Putamen (tissue), 1 donor: ENCODE measurements at places on chromosomes 11 and 22.

GRCh38 chr11:75664389-75664788, 4.4 kb downstream of the MAP6 start:
- DNase-seq: no peak

- no peak for DNase-seq
Measured at GRCh38 chr11:78112582-78113275, 26.7 kb downstream of the ALG8 start.

DNA sequence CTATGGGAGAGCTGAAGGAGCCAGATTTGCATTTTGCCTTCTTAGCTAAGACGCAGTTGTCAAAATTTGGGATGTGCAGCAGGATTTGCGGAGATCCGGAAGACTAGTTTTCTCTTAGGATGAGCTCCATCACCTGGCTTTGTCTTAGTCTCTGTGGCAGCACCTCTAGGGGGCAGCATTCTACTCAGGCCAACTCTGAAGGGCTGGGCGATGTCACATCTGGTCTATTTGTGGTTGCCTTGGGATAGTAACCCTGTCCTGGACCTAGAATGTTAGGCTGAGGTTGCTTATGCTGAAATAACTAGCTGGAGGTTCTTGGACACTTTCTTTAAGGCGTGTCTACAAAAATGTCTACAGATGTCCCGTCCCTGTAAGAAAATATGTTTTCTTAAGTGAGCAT, 116.2 kb downstream of the FAT3 start:
- DNase-seq: no peak

GRCh38 chr22:45535290-45535689, 32.6 kb downstream of the FBLN1 start:
- no peak for DNase-seq

GRCh38 chr11:65221026-65221425, 39.3 kb downstream of the CAPN1 start:
- no peak for DNase-seq

GRCh38 chr11:17475666-17476316, 854 bp downstream of the ABCC8 start:
- DNase-seq: no peak

GRCh38 chr22:40679249-40679963, at the start of gene MCHR1:
TSS of gene MCHR1 (plus strand) at chr22:40679484. CDS start at chr22:40679653, 169 bp downstream.
- DNase-seq: no peak

- no peak for DNase-seq
Measured at GRCh38 chr11:43579919-43580276, 100.6 kb upstream of the HSD17B12 start.

DNA sequence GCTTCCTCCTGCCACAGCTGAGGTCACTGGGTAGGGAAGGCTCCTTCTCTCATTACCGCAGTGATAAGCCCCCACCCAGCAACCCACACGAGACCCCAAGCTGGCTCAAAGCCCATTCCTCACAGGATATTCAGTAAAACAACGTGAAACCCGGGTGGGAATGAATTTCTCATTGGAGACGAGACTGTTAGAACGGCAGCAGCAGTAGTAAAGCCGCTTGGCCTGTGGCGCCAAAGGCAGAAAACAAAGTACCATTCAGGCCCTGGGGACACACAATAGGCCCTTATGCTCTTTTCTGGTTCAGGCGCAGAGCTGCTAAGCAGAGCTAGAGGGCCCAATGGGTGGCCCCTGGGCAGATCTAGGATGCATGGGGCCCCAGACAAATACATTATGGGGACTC, 45.3 kb downstream of the PC start:
- DNase-seq: peak; percentile 93

GRCh38 chr11:115895594-115895993, 391.4 kb upstream of the CADM1 start:
- DNase-seq: no peak

- no peak for DNase-seq
Measured at GRCh38 chr11:128190312-128190711, 397.0 kb downstream of the ETS1 start.

GRCh38 chr11:65928667-65929066, 9.4 kb downstream of the DRAP1 start:
- DNase-seq: no peak

DNA sequence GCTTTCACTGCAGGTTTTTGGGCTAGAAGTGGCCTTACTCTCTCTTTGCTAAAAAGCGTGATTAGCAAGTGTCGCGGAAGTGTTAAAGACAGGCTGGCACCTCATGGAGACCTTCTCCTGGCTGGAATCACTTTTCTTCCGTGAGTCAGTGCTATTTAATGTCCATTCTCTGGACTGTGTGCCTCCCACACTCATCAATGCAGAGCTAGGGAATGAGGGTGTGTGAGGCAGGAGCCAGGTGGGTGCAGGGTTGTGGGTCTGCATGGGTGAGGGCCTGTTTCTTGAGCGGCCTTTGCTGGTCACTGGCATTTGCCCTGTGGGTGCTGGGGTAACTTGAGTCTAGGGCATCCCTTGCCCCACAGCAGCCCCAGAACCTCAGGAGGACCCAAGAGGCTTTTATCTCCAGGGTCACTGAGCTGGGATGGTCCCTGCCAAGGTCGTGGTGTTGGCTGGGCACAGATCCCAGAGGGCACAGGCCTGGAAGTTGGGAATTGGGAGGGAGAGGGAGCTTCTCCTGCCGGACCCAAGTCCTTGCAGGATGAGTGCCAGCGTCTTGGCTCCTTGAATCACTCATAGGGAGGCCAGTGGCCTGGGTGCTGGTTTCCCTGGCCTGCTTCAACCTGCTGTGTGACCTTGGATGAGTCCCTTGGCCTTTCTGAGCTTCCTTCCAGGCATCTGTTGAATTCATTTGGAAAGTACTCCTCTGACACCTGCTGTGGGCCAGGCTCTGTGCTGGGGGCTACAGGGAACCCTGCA, 30.0 kb downstream of the KIAA1671 start:
- DNase-seq: no peak

- no peak for DNase-seq
Measured at GRCh38 chr22:43476341-43476740, 64.5 kb downstream of the MPPED1 start.

DNA sequence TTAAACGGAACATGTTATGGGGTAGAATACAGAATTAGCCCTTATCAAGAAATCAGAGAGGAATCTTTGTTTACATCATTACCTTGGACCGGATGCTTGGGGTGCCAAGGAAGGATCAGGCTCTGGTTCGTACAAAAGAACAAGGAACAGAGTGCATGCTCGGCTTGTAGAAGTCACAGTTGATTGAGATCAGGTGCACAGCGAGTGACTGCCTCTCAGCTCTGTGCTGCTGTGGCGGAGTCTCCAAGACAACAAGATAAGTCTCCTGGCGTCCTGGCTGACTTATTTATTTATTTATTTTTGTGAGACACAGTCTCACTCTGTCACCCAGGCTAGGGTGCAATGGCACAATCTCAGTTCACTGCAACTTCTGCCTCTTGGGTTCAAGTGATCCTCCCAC, 31.8 kb downstream of the GLB1L2 start:
- no peak for DNase-seq

GRCh38 chr11:63931045-63931444, 7.8 kb upstream of the NAA40 start:
- DNase-seq: no peak

DNA sequence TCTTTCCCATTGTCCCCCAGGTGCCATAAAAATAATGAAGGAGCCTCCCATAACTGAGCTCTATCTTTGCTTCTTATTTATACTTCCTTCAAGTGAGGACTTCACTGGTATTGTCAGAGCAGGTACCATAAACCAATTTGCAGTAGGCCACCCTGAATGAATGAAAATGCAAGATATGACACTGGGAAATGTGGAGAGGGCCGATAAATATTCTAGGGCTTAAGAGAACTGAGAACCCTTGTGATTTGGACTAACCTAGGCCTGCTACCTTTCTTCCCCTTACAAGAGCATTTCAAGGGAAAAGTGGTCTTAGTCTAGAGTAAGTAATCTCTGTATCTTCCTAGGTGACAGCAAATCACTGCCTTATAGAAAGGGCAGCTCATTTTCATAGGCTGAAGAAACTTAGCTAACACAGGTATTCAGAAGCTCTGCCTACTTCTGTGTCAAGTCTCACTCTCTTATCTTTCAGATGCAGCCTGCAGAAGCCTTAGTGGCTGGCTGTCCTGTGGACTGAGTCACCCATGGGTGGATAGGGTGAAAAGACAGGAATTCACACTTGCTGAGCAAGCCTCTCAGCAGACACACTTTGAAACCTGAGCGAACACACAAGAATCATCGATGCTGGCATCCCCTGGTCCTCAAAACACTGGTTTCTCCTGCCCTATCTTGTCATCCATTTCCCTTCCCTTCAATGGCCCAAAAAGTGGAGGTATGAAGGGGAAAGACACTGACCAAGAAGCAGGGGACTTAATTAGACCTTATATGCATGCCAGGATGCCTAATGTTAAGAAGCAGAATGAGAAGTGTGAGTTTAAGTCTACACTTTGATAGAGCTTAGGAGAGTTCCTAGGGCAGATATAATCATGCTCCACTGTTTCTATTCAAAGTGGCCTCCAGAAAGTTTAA, 15.2 kb downstream of the NRIP3 start:
- DNase-seq: no peak

GRCh38 chr11:125163431-125164063, 1.0 kb upstream of the PKNOX2 start:
- no peak for DNase-seq

DNA sequence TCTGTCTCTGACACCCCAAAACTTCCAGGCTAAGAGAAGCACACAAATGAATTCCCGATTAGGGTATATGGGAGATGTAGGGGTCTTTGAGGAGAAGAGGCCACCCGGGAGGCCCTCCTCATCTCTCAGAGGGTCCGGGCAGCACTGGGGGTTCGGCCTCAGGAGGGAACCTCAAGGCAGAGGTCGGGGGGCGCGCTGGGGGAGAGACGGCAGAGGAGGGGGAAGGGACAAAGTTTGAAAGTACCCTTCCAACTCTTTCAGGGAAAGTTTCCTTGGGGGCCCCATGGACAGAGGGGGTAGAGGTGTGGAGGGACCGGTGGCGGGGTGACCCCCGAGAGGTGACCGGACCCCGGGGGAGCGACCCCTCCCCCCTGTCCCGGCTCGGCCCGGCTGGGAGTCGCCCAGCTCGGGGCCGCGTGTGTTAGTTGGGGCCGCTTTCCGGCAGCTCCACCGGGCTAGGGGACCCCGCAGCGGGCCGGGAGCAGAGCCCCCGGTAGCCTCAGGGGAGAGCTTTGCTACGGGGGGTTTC, 3.3 kb upstream of the GCAT start:
- no peak for DNase-seq

- DNase-seq: no peak
Measured at GRCh38 chr11:15909937-15910598, 446.3 kb downstream of the SOX6 start.

DNA sequence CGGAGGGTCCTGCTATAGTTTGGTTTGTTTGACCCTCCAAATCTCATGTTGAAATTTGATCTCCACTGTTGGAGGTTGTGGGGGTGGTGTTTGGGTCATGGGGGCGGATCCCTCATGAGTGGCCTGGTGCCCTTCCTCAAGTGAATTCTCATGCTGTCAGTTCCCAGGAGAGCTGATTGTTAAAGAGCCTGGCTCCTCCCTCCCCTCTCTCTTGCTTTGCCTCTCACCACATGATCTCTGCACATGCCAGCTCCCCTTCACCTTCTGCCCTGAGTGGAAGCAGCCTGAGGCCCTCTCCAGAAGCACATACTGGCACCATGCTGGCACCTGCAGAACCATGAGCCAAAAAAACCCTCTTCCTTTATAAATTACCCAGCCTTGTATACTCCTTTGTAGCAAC, 7.1 kb downstream of the TSPAN18 start:
- no peak for DNase-seq

GRCh38 chr11:65477149-65477965, 21.5 kb upstream of the MALAT1 start:
- peak; percentile 95 for DNase-seq

GRCh38 chr11:94877443-94878200, 95.7 kb downstream of the CWC15 start:
- no peak for DNase-seq

DNA sequence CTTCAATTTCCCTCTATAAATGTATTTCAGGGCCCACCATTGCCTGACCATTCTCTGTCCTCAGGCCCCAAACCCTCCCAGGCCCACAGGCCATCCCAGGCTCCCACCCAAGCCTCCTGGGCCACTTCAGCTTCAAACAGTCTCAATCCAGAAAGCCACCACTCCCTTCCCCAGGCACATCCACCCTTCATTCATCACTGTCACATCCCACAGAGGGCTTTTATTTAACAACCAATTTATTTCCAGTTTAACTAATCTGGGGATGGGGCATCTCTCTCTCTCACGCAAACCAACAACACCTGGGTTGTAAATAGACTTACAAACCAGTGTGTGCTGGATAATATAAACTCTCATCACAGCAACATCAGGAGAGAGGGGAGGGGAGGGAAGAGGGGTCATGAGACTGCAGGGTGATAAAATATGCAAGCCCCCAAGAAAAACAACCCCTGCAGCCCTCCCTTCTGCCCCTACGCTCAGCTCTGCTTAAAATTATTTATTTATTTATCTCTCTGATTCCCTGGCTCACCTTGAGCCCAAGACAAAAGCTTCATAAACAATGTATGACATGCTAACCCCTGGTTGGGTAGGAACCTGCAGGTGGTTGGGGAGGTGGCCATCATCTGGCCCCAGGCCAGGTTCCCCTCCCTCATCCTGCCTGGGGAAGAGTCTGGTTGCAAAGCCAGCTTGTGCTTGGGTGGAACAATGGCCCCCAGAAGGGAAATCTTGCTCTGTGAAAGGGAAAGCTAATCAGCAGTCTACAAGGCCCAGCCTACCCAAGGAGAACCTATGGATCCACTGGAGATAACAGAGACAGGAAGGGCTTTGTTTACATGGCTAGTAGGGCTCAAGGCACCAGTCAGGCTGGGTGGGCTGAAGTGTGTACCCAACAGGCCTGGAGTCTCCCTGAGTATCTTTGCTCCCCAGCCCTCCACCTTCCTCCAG, 359.2 kb downstream of the BUD13 start:
- DNase-seq: no peak

GRCh38 chr11:17076517-17077239, 789 bp downstream of the RPS13 start:
- DNase-seq: peak; percentile 16

- no peak for DNase-seq
Measured at GRCh38 chr11:121654843-121655536, 202.2 kb upstream of the SORL1-AS1 start.

DNA sequence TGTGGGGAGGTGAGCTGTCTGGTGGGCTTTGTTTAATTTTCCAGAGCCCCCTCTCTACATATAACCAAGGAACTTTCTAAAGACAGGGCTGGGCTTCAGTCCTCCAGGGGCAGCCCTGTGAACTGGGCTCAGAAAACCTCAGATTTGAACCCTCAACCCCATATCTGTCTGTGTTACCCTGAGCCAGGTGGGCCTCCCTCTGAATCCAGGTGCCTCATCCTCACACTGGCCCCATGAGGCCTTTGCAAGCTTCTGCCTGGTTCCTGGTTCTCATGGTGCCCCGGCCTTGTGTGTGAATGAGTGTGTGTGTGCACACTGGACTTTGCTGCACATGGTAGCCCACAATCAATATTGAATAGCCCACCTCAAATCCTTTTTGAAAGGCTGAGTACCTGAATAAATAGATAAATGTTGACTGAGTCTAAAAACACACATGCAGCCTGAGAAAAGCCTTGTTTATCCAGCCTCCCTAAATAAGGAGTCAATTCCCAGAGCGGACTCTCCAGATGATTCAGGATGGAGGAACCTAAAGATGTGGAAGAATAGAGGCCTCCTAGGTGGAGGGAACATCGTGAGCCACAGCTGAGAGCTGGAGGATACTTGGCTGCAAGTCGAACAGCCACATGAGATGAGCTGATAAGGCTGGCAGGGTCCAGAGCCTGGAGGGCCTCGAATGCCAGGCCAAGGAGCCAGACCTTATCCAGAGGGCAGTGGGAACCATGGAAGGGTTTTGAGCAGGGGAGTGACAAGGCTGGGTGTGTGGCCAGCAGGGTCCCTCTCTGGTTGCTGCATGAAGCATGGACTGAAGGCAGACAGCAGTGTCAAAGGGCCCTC, 28.1 kb upstream of the P2RY2 start:
- no peak for DNase-seq
